SK-N-SH treated with all-trans-retinoic acid at 6 μM for 48 hours (cell line): ENCODE measurements at places on chromosomes 1 and 21.

DNA sequence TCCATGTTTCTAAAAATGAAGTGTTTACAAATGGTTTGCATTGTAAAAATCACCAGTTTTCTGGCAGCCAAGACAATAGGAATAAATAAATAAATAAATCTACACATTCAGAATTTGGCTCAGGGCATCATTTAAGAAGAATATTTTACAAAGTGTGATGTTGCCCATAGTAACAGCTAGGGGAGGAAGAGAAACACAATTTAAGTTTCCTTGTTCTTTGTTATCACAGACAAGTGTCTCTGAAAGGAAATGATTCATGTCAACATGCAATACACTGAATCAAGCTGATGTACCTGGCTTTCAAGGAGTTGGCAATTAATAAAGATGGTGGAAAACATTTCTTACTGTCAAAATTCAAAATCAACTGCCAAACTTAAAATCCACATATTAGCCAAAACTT, 74.7 kb downstream of the LHX8 start:
- no peak for ATAC-seq

GRCh38 chr1:10007169-10007568, 10.1 kb downstream of the RBP7 start:
- ATAC-seq: no peak

GRCh38 chr1:241396747-241397681, 40.0 kb upstream of the RGS7 start:
- ATAC-seq: no peak

- ATAC-seq: no peak
Measured at GRCh38 chr1:212260557-212261355, 24.5 kb upstream of the PPP2R5A start.
